ENCODE measurements at places on chromosomes 6 and 20.

GRCh38 chr6:18293076-18293904 lies 29.0 kb upstream of the DEK start:
- no peak for DNase-seq

GRCh38 chr6:146545581-146545980 lies 1.9 kb downstream of the RAB32 start:
- no peak for DNase-seq

- DNase-seq, result no peak
Measured at GRCh38 chr20:44610313-44610962, 28.1 kb downstream of the PKIG start.

DNA sequence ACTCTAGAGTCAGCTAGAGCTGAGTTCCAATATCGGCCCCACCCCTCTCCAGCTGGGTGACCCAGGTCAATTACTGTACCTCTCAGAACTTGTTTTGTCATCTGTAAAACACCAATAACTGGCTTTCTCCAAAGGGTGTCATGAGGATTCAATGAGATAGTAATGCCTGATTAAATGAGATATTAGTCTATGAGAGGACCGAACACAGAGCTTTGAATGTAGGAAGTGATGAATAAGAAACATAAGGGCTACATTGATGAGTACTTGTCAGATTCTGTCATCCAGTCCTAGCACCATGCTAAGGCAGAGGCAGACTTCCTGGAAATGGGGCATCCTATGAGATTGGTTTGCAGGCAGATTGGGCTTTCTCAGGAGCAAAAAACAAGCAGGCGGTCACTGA lies 20.2 kb downstream of the BPI start:
- DNase-seq, result no peak

GRCh38 chr6:31736021-31736767 lies at the start of gene CLIC1:
TSS of gene CLIC1 (minus strand) at chr6:31736530. CDS start at chr6:31736300, 230 bp downstream.
- peak; percentile 82 for DNase-seq

GRCh38 chr6:44024574-44025219 lies 102.6 kb downstream of the MRPL14 start:
- no peak for DNase-seq

GRCh38 chr6:53378208-53378607 lies 29.5 kb upstream of the ELOVL5 start:
- DNase-seq, result no peak

DNA sequence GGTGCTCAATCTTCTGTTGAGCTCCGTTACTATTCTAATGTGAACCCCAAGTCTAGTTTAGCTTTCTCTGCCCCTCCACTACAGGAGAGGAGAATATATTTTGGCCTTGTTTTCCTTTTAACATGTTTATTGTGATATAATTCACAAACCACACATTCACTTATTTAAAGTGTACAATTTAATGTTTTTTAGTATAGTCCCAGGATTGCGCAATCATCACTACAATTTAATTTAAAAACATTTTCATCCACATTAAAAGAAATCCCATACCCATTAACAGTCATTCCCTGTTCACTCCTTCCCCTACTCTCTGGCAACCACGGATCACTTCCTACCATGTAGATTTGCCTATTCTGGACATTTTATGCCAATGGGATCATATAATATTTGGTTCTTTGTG lies 64.5 kb upstream of the BMP6 start:
- DNase-seq, result no peak

- DNase-seq, result no peak
Measured at GRCh38 chr6:80158478-80158989, 52.1 kb downstream of the BCKDHB start.

DNA sequence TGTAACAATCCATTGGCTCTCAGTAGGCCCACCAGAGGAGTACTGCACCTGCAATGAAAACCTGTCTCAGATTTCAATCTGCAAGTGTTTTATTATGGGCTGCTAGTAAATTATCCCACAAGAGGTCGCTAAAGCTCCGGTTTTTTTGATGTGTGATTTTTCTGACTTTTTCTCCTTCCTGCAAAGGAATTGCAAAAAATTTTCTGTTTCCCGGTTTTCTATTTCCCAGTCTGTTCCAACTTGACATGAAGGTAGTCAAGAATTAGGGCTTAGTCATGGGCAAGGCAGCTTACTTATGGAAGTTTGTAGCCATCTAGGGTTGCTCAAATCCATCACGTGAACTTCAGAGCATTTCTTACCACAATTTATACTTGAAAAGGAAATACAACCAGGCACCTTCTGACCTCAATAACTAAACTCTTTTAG lies 38.5 kb upstream of the AHI1 start:
- DNase-seq, result no peak

GRCh38 chr6:42118162-42119001 lies 24.0 kb downstream of the C6orf132 start:
- no peak for DNase-seq

DNA sequence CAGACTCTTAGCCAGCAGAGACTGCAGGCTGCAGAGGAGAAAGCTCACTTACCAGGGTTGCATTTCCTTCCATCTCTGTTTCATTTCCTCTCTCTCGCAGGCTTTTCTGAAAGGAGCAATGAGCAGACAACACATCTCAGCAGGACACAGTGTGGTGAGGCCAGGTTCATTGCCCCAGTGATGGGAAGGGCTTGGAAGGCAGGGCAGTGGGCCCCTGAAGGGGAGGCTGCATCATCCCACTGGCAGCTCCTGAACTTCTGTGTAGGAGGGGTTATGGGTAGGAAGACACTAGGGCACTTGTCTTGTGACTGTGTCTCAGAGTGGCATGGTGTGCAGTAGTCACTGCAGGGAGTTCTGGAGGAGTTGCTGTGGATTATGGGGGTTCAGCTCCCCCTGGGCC lies 246.8 kb downstream of the QKI start:
- no peak for DNase-seq

DNA sequence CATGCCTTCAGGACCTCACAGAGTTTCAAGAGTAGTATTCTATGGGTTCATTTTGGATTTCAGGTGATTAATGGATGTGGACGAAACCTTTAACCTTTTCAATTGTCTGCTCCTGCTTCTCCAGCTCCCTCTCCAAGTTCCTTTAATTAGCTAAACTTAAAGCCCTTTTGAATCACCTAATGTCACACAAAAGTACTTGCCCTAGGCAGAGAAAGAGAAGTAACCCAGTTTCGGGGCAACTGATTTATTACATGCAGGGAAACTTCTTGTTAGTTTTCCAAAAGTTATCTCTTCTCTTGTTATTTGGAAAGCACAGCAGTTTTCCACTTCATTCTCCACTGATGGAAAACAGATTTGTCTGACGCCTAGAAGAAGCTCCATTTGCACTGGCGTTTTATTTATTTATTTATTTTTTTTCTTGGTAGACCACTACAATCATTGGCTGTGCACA lies 407.7 kb upstream of the JARID2 start:
- no peak for DNase-seq

- DNase-seq, result no peak
Measured at GRCh38 chr6:44737829-44738528, 350.5 kb downstream of the CDC5L start.

GRCh38 chr6:161918109-161918531 lies 644.3 kb upstream of the AGPAT4 start:
- DNase-seq, result no peak

- DNase-seq, result no peak
Measured at GRCh38 chr20:34324541-34324940, 21.4 kb upstream of the AHCY start.

DNA sequence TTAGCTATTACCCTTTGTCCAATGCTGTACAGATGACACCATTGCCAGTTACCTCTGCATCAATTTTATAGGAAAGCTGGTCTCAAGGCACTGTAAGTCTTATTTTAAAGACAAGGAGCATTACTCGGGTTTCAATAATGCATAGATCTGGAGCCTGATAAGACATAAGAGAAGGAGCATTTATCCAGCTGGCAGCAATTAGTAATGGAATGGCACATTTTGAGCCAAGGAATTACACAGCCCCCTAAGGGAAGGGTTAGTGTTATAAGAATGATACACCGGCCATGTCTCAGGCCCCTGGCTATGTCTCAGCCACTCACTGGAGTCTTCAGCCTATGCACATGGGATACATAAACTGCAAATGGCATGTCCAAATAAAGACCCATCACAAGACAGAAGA lies 23.1 kb upstream of the TMEM242 start:
- DNase-seq, result no peak

- DNase-seq, result no peak
Measured at GRCh38 chr20:22619806-22620205, 35.4 kb upstream of the FOXA2 start.

GRCh38 chr20:18506744-18507143 lies 996 bp upstream of the SEC23B start:
- no peak for DNase-seq

- no peak for DNase-seq
Measured at GRCh38 chr6:2126351-2126750, 119.1 kb downstream of the GMDS start.

DNA sequence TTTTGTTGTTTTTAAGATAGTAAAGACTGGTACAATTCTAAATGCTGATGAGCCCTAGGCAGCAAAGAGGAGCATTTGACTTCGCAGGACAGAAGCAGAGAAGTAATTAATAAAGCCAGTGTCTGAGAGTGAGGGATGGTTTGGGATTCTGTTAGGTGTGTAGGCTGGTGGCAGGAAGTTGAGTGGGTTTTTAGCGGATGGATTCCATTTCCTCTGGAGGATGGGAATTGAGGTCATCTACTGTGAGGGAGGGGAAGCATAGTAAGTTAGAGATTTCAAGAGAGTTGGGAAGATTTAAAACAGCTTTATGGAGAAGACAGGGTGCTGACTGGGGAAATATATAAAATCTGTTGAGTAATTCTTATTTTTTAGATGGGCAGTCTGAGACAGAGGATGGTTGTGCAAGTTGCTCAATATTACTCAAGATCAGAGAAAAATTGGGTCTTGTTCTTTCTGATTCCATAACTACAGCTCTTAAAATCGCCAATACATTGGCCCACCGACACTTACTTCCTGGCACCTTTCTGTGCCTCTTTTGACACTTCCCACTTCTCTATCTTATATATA lies 48.8 kb downstream of the PRL start:
- DNase-seq, result no peak

- DNase-seq, result no peak
Measured at GRCh38 chr6:31697555-31697954, 5.6 kb downstream of the ABHD16A start.

DNA sequence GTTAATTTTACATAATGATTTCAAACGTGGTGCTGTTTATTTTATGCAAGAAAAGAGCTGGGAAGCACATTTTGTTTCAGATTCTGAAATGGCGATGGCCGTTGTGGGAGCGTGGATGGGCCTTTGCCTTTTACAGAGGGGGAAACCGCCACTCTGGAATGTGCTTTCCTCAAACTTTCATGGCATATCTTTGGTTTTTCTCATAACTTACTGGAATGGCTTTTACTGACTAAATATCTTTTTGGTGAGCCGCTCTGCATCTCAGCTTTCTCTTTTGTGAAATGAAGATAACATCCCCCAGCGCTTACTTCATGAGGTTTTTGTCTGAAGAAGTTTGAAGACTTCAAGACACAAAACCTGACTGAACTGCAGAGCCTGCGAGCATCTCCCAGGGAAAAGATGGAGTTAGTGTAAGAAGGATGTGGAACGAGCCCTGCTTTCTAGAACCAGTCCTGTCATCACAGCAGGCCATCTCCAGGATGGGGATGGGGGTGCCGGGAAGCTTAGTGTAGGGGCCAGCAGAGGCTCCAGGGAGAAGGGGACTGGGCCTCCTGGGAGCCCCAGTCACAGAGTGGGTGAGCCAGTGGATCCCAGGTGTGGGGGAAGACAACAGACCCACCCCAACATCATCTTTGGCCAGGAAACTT lies 61.8 kb upstream of the TIAM2 start:
- no peak for DNase-seq

Data from activated T-cell treated with anti-CD3 and anti-CD28 coated beads, Interleukin-2, amount 50 U/mL, for 1 hour (primary cell).